ENCODE measurements at places on chromosomes 5 and 9.

GRCh38 chr9:122315534-122315933 is 50.9 kb downstream of the MRRF start:
- no peak for DNase-seq

- DNase-seq: no peak
Measured at GRCh38 chr9:91905991-91906469, 44.0 kb downstream of the ROR2 start.

GRCh38 chr5:64678374-64678773 is 11.9 kb upstream of the SHISAL2B start:
- no peak for DNase-seq

GRCh38 chr9:5910413-5911057 is 19.8 kb downstream of the MLANA start:
- DNase-seq: no peak

DNA sequence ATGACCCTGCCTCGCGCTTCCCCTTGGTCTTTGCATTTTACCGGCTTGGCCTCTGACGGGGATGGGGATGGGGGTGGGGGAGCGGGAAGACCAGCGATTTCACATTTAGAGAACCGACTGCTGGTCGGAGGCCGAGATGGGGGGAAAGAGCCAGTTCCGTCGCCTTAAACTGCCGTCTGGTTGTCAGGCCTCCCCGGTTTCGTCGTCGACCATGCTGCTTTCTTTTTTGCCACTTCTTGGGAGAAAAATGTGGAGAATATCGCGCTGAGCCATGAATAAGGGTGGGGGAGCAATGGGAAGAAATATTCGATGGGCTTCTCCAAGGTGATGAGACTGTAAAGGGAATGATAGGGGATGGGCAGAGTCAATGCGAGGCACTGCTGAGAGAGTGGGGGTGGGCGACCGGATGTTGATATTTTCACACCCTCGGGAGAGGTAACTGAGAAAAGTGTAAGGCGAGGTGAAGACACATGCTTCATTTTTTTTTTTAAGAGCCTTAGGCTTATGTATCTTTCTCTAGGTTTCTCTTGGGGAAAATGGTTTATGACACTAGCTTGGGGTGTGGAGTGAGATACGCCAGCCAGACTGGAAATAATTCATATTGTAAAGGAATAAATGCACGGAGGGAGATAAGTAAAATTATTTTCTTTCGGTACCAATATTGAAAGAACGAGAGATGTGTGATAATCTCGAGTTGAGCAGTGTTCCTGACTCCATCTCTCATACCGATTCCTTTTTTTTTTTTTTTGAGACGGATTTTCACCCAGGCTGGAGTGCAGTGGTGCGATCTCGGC is 1.1 kb downstream of the KIF2A start:
- peak; percentile 49 for DNase-seq

GRCh38 chr5:142819825-142820224 is 49.6 kb downstream of the ARHGAP26 start:
- no peak for DNase-seq

DNA sequence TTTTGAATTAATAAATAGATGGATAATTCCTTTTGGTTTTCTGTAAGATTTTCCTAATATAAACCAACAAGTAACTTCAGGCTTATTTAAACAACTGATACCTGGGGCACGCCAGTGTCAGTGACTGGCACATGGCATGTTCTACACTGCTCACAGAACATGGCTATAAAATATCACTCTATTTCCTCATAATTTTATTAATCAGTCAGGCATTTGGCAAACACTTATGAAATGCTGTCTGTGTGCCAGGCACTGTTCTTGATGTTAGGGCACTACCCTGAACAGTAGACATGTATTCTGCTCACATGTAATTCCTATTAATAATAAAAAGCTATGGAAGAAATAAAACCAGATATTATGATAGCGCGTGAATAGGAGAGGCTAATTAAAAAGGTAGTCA is 661.0 kb downstream of the DTWD2 start:
- no peak for DNase-seq

DNA sequence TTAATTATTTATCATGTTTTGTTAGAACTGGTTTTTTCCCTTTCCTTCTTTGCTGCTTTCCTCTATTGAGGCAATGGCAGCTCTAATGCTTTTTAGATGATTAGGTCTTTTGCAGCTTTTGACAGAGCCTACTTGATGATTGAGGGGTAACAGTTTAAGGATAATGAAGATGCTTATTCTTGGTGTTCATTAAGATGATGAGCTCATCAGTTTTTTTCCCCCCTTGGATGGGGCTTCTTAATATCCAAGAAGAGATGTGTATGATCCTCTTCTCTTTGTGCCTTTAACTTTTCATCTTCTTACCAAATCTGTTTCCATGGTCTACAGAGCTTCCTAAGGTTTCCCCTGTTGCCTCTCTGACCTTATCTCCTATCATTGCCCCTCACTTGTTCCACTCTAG is 15.8 kb downstream of the RBM27 start:
- DNase-seq: no peak

- DNase-seq: no peak
Measured at GRCh38 chr5:16411235-16411634, 54.4 kb downstream of the ZNF622 start.

DNA sequence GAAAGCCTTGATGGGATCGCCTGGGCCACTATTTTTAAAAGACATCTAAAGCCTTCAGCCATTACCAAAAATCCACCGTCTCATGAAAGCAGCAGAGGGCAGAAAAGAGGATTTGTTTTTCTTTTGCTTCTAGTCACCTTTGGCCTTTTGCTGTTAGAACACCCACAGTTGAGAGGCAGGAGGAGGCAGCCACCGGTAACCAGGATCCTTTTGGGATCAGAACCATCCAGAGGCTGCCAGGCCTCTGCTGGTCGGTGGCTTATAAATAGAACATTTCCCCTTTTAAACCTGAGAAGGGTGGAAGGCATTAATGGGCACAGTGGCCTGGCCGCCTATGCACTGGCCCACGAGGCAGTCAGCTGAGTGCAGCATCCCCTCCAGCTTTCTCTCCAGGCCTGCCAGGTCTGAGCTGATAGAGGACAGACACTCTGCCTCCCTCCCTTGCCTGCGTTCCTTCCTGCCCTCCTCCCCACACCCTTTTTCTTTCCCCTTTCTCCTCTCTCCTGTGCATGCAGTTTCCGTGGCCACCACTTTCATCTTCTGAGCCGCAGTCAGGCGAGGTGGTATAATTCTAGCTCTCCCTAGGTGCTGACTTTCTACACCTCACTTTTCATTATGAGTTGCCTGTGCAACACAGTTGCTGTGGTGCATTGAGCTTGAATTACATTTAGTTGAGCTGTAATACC is 253.4 kb downstream of the ARHGAP26 start:
- no peak for DNase-seq

GRCh38 chr5:18095061-18095460 is 460.8 kb downstream of the TAF11L14 start:
- no peak for DNase-seq

DNA sequence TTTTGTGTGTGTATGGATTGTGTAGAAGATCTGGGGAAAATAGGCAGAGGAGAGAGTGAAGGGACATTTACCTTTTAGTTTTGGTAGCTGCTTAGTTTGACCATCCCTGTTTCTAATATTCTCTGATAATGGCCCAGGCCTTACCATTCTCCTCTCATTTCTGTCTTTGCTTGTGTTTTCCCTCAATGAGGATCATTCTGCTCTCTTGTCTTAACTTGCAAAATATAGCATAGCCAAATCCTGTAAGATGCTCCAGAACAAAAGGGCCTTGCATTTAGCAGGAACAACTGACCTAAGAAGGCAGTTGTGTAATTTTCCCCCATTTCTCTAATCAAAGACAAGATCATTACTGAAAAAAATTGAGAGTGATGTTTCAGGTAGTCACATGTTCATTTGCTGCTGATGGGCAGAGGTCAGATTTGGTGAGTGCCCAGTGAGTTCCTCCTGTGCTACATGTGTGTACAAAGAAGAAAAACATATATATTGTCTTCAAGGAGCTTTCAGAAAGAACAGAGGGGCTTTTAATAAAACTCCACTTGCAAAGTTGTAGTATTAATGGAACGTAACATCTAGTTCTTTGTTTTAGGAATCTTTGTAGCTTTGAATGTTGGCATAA is 139.5 kb downstream of the KDM4C start:
- DNase-seq: no peak

- DNase-seq: no peak
Measured at GRCh38 chr5:87277279-87277835, 9.7 kb downstream of the RASA1 start.
